ENCODE measurements at places on chromosomes 7 and 10.

- H3K36me3 ChIP-seq = peaks cover 8% of the 10 kb centered on the region
- no peak for DNase-seq
- peaks cover 16% of the 10 kb centered on the region for H3K4me1 ChIP-seq
- H3K27me3 ChIP-seq = no peaks in the 10 kb centered on the region
Measured at GRCh38 chr10:77967611-77968022, 41.1 kb upstream of the DLG5 start.

- no peak for DNase-seq
- no peaks in the 10 kb centered on the region for H3K27me3 ChIP-seq
- H3K4me1 ChIP-seq = peaks cover 8% of the 10 kb centered on the region
- no peak overlapping the region for H3K4me3 ChIP-seq
- H3K36me3 ChIP-seq = no peaks in the 10 kb centered on the region
Measured at GRCh38 chr10:5481121-5481520, 18.2 kb downstream of the CALML5 start.

DNA sequence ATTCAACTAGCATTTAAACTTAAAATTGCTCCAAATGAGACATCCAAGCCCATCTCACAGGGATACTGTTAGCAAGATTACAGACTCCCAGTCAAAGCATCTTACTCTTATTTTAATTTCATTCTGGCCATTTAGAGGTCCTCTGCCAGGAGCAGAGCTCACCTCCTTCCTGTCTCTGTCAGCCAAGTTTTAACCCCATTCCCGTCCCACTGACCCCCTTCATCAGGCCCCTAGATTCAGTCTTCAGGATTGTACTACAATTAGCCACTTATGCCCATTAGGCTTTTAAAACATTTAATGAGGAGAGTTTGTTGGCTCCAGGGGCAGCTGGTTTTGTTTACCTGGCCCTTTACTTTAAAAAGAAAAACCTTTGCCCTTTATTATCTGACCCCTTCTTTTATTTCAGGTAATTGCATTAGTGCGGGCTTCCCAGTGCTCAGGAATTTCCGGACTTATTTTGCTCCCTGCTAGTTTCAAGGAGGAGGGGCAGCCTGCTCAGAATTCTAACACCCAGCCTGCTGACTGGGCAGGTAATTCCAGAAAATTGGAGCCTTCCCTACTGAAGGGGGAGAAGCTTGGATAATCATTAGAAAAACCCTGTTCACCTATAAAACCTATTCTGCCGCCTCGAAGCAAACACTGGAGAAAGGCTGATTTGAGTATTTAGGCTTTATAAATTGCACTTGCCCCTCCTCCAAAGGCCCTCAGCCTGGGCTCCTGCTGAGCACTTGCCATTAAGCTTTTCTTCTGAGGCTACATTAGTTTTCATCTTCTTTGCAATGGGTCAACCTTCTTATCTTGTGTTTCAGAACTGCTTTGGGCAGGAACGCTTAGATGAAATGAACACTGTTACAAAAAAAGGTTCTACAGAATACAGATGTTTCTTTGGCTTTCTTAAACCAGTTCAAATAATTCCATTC, 200.5 kb upstream of the HPS1 start:
- H3K36me3 ChIP-seq = no peaks in the 10 kb centered on the region
- peaks cover 21% of the 10 kb centered on the region for H3K27me3 ChIP-seq
- DNase-seq = no peak
- H3K4me1 ChIP-seq = no peaks in the 10 kb centered on the region

DNA sequence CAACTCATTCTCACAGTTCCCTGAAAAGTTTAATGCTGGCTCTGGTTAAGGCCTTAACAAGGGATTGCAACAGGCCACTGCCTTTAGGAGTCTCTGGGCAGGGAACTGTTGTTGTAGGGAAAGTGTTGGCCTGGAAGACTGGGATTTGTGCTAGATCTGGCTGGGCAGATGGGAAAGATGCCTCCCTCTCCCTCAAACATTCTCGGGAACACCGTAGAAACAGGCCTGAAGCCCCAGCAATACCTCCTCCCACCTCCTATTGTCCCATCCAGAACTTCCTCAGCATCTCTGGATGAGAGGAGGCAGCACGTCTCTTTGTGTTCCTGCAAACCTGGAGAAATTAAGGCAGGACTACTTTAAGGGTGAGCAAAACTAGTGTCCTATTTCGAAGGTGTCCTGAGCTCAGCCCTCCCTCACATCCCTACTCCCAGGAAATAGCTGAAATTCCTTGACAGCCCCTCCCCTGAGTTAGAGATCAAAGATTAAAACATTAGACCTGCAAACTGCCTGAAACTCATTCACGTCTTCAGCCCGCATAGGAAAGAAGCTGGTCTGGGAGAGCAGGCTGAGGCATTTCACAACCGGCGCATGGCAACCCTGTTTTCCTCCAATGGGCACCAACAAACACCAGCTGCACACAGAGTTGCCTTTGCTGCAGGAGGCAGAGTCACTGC, 10.9 kb upstream of the MAP3K8 start:
- H3K27me3 ChIP-seq = no peaks in the 10 kb centered on the region
- H3K4me1 ChIP-seq = peaks cover 33% of the 10 kb centered on the region
- no peak overlapping the region for H3K4me3 ChIP-seq
- H3K36me3 ChIP-seq = no peaks in the 10 kb centered on the region
- no peak overlapping the region for H3K27ac ChIP-seq

DNA sequence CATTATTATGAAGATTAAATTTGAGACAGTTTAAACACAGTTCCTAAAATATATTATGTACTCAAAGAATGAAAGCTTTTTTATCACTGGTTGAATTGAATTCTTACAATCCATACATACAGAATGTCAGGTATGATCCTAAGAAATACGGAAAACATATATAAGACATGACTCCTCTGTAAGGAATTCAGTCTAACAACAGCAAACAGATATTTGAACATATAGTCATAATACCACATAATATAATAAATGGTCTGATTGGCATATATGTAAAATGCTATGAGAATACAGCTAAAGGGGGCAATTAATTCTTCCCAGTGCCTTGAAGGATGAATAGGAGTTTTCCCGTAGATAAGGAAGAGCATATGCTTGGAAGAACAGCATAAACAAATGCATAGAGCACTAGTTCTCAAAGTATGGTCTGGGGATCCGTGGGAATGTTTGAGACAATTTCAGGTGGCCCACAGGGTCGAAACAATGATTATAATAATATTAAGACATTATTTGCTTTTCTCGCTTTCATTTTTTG, 10.6 kb upstream of the ARID5B start:
- no peak overlapping the region for H3K27ac ChIP-seq
- H3K4me1 ChIP-seq = peaks cover 18% of the 10 kb centered on the region
- H3K36me3 ChIP-seq = no peaks in the 10 kb centered on the region

DNA sequence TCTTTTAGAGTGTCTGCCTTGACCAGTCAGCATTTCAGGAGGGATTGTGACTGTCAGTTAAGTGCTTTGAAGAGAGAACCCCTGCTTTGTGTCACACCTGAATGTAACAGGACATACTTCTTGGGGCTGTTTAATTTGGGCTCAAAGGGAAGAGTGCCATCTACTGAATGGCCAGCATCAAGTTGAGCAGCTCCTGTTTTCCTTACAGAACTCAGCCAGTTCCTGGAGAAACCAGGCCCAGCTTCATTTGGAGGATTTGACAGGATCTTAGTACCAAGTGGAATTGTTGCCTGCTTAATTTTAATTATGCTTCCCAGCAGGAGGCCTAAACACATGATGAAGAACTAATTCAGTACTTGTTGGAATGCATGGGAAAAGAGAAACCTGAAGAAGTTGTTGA, 8.3 kb downstream of the ADD3 start:
- H3K27me3 ChIP-seq = no peaks in the 10 kb centered on the region
- peak overlapping the region; percentile 66 for H3K27ac ChIP-seq
- peaks cover 80% of the 10 kb centered on the region for H3K4me1 ChIP-seq
- DNase-seq = no peak

DNA sequence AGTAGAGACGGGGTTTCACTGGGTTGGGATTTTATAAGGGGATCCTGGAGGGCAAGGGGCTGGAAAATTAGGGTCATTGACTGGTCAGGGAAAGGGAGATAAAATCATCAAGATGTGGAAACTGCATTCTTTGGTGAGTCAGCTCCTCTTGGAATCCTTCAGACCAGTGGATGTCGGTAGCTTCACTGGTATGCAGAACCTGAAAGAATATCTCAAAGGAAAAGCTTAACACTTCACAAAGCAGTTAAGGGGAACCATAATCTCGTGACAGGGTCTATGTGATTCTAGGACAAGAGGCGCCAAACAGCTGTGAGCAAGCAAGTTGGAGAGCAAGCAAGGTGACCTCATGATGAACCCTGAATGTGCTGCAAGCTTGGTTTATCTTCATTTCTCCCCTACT, 634.7 kb upstream of the AUTS2 start:
- H3K4me3 ChIP-seq = no peak overlapping the region
- no peaks in the 10 kb centered on the region for H3K4me1 ChIP-seq
- no peak for DNase-seq
- no peaks in the 10 kb centered on the region for H3K36me3 ChIP-seq

DNA sequence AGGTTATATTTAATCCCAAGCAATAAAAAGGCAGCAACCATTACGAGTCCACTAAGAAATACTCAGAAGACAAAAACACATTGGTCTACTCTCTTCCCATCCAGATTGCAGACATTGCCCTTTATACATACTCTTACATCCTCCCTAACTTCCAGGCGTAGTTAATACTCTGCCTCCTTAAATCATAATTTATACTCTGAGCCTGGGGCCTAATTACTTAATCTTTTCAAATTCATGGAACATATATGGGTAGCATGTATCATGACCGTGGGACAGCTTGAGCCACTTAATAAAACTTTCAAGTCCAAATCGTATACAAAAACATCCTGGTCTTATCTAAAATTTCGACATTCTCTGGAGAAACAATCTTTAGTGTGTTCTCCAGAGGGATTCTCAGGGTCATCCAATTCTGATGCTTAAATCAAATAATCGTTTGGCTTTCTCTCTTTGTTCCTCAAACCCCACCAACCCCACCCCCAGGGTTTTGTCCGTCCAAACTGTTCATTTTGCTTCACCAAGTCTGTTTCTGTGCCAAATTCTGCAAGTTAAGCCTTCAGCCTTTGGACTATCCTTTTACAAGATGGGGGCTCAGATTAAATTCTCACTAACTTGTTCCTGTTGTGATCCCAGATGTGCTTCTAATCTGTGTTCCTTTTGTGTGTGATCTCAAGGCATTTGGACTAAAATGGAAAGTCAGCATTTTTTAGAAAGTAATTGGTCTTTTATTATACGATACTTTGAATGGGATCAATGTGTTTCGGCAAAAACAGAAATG, 86.4 kb downstream of the ADAM12 start:
- no peaks in the 10 kb centered on the region for H3K27me3 ChIP-seq
- H3K36me3 ChIP-seq = no peaks in the 10 kb centered on the region
- no peaks in the 10 kb centered on the region for H3K4me1 ChIP-seq
- H3K27ac ChIP-seq = no peak overlapping the region
- DNase-seq = no peak

DNA sequence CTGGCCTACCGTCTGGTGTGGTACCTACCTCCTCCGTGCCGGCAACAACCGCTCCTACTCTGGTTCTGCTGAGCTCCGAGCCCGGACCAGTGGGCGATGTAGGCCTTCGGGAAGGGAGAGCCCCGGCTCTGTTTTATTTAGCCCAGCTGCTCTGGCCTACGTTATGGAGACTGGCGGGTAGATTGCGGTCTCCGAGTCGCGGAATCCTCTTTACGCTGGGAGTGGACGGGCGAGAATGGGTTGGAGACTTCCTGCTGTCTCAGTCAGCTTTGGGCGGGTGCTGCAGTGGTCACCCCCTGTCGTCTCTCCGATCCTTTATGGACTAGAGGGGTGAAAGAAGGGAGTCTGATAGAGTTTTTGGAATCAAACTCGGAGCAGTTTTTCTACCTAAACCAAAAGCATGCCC, 406 bp downstream of the CBLL1 start:
- H3K4me3 ChIP-seq = peak overlapping the region; percentile 88
- DNase-seq = no peak
- peak overlapping the region; percentile 100 for H3K27ac ChIP-seq
- H3K36me3 ChIP-seq = peaks cover 10% of the 10 kb centered on the region
- H3K27me3 ChIP-seq = no peaks in the 10 kb centered on the region
